ENCODE measurements at places on chromosomes 1 and 21. TPM values are rescaled to one million over a fixed set of nuclear protein-coding genes. Genes with fewer than 3 reads are reported as not detected.

- DNase-seq, result no peak
These were observed 450.6 kb upstream of the CAMK1G start for GRCh38 chr1:209132736-209133467.

- no peak for DNase-seq
These were observed 15.7 kb upstream of the NRIP1 start for GRCh38 chr21:15080526-15080925.

The CGN gene
- 4.1 TPM for total RNA-seq

GRCh38 chr21:45817345-45817744, 164.2 kb upstream of the COL6A1 start:
- no peak for DNase-seq

DNA sequence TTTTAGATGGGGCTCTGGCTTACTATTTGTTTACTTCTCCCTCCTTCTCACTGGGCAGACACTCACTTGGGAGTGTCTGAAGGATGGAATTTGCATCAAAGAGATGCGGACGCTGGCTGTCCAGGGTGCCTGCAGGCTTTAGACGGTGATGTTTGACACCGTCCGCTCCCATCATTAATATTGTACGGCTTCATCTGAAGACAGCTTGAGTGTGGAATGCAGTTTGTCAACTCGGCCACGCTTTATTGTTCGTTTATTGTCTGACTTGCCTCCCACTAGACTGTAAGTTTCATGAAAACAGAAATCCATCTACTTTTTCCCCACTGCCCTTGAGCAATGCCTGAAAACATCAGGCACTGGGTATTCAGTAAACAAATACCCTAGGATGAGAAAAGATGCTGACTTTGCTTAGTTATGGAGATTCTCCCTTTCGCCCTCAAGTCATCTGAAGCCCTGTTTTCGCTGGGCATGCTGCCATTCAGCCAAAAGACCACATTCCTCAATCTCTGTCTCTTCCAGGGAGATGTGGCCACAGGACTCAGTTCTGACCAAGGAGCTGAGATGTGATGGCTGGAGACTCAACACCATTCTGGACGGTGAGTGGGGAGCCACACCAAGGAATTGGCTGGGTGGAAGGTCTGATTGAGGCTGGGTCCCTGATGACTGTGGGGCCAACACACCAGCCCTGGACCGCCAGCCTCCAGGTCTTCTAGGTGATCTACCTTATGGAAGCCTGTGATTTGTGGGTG, 87.6 kb downstream of the BCAR3 start:
- DNase-seq, result no peak

DNA sequence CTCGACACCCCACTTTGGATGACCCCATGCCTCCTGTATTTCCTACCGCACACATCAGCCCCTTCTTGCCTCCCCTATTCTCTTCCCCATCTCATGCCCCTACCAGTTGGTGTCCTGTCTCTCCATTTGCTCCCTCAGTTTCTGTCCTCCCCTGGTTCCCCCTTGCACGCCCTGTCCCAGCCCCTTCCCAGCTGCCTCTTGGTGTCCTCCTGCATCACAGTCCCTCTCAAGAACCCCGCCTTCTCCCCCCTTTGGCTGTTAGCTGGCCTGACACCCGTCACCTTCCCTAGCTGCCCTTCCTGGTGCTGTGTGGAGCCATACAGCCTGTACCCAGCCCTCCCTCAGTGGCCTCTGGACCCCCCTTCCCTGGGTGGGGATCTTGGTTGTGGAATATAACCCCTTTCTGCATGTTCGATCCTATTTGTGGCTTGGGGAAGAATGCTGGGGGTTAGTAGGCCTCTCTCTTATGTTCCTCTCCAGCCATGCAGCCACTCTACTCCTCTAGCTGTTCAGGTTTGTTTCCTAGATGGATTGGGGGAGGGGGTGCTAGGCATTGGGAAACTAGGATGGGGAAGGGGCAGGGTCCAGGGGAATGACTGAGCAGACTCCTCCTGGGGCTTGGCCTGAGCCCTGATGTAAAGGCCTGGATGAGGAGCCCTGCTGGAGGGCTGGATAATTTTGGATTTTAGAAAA, 41.4 kb upstream of the NFASC start:
- DNase-seq, result peak; percentile 11

DNA sequence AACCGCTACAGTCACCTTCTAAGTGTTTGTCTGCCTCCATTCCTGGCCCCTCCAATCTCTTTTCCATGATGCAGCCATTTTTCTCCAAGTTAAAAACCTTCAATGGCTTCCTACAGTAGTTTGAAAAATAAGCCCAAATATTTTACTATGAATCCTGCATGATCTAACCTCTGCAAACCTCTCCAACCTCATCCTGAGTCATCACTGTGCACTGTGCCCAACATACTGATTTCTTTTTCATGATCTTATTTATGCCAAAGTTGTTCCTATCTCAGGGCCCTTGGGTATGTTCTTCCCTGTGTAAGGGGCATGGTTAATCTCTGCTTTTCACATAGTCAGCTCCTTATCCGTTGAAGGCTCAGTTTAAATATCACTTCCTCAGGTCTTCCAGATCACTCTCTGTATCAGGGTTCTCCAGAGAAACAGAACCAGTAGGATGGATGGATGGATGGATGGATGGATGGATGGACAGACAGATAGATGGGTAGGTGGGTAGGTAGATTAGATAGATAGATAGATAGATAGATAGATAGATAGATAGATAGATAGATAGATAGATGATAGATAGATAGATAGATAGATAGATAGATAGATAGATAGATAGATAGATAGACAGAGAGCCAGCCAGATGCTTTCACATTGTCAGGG, 18.1 kb upstream of the PTPN14 start:
- peak; percentile 80 for DNase-seq

- no peak for DNase-seq
These were observed 25.3 kb downstream of the SERTAD4 start for GRCh38 chr1:210257698-210258529.

- no peak for DNase-seq
These were observed 502.3 kb downstream of the KCNT2 start for GRCh38 chr1:196105901-196106300.

- peak; percentile 64 for DNase-seq
These were observed 55.6 kb upstream of the PPP2R5A start for GRCh38 chr1:212229654-212230053.

The RAB3B gene
- 2.2 TPM for total RNA-seq

DNA sequence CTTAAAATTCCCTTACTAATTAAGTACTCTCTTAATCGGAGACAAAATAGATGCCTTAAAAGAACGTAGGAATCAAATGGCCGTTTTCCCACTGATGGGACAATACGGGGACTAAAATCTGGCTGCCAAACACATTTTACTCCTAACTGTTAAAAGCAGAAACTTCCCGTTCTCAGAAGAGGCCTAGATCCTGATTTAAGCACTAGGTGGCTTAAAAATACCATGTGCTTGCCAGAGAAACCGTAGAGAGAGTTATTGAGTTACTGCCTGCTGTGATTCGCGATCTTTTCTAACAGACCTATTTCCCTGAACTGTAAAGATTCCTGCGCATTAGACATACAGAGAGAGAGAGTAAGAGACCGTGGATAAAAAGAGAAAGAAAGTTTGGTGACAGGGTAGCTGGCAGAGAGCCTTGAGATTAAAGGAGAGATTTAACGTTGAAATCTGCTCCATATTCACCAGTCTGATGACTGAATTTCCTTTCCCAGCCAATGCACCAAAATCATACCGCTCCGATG, 54.4 kb upstream of the STUM start:
- no peak for DNase-seq

DNA sequence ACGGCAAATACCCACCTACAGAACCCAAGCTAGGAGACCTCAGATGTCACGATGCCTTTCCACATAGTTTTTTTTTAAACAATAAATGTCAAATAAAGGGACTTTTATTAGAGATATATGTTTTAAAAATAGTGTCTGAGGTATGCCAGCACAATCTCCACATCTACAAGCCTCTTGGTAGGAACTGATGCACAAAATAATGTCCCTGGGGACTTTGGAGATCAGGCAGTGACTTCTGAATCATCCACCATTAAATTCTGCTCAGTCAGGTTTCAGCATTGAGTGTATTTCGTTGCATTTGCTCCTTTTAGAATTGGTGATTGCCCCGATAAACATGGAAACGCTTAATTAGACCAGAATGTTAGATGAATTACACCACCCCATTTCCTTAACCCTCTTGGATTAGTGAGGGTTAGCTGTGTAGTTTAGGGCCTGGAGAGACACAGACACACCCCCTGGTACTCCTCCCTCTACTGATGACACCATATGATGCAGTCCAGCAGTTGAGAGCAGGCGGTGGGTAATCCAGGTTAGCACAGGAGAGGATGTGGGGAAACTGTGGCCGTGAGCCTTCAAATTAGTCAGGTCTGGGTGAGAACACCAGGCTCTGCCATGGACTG, 33.6 kb downstream of the LGR6 start:
- no peak for DNase-seq

The RAD54L gene
- 19.9 TPM for total RNA-seq

- peak; percentile 41 for DNase-seq
These were observed 59.2 kb downstream of the TBX15 start for GRCh38 chr1:118928739-118929554.

- DNase-seq, result peak; percentile 17
These were observed 59.5 kb downstream of the MTR start for GRCh38 chr1:236854605-236854983.

The BATF3 gene
- total RNA-seq, result 12.4 TPM

The MANEAL gene
- 4.4 TPM for total RNA-seq

DNA sequence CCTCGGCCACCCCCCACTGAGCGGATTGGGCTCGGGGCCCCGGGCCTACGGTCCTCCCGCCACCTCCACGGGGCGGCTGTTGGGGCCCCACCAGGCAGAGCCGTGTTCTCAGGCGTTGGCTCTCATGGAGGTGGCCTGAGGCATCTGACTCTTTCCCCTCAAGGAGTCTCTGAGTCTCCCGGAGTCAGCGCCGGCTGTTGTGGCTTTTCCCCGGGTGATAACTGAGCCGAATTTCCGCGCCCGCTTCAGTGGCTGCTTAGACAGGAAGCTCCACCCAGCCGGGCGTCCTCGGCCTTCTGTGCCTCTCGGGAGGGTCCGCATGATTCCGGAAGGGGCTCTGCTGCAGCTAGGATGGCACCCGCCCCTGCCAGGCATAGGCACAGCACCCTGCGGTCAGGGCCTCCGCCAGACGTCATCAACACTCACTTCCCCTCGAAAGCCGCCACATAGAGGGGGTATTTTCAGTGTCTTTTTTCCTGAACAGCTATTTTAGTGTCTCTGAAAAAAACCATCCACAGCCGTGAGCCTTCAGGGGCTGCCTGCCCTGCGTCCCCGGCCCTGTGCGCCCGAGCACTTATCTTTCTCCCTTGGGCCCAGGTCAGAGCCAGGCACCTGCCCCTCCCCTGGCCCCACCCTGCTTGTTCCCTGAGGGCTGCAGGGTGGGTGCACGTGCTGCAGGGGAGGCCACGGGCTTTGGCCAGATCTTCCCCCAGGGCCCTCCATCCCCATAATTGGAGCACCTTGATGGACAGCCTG, 72.9 kb downstream of the SKI start:
- DNase-seq, result no peak

The NHLH1 gene
- not detected for total RNA-seq

DNA sequence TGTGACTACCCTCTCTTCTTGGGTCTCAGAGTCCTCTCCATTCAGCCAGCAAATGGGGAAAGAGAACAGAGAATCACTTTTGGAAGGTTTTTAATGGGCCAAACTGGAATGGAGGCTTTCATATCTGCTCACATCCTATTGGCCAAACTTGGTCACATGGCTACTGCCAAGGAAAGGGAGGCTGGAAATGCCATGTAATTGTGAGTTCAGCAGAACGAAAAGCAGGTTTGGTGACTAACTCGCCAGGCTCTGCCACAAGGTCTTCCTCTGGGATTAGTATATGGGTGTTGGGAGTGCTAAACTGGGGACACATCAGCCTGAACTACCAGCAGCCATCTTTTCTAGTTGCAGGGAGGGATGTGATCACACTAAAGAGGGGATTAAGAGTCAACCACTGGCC, 19.2 kb downstream of the RD3 start:
- no peak for DNase-seq

The SPRR2E gene
- not detected for total RNA-seq

The DNALI1 gene
- total RNA-seq, result 3.8 TPM

- DNase-seq, result no peak
These were observed 1670.3 kb downstream of the MRPL39 start for GRCh38 chr21:23936991-23937390.

The ZMYND12 gene
- total RNA-seq, result not detected

GRCh38 chr1:232292818-232293217, 337.1 kb downstream of the SIPA1L2 start:
- no peak for DNase-seq

GRCh38 chr1:62424411-62424810, 12.4 kb upstream of the USP1 start:
- DNase-seq, result peak; percentile 45

GRCh38 chr1:183027791-183028190, 4.6 kb downstream of the LAMC1 start:
- DNase-seq, result no peak

DNA sequence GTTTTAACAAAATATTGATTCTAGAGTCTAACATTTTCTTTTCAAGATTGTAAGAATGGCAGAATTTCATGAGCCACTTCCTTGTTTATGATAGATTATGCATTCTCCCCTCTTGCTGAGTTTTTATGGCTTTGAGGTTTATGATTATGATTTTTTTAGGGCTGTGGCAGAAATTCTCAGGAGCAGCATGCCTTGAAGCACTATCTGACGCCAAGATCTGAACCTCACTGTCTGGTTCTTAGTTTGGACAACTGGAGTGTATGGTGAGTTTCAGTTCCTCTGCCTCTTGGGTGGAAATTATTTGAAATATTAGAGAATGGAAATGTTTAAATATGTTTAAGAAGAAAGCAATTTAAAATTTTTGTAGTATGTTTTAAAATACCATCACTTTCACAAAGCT, 10.2 kb downstream of the USP16 start:
- DNase-seq, result no peak

DNA sequence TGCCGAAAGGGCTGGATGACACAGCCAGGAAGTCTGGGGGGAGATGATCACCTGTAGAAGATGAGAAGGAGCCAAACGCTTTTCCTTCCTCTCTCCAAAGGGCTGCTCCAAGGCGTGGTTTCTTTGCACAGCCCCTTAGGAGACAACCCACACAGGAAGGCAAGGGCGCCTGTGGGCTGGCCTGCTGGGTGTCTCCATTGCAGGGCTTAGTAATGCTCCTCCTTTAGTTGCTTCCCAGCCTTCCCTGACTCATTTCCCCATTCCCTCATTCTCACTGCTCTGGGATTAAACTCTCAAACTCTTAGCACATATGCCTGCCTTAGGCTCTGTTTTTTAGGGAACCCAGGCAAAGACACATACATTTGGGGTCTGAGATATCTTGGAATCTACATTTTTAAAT, 1.7 kb upstream of the CLCA1 start:
- peak; percentile 51 for DNase-seq

DNA sequence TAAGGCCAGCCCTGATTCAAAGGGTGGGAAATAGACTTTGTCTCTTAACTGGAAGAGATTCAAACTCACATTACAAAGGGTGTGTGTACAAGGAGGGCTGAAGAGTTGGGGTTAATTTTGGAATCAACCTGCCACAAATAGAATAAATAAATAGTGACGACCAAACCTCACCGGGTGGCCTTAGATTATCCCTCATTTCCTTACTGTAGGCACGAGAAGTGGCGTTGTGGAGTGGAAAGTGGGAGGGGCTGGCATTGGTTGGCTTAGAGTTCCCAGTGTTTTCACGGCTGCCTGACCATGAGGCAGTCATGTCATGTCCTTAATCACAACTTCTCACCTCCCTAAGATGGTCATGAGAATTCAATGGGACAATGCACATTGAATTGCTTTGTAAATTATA, 21.3 kb upstream of the RUNX1 start:
- no peak for DNase-seq

Measured in Daoy (cell line).